ENCODE measurements at places on chromosomes 7 and 10. TPM values are rescaled to one million over a fixed set of nuclear protein-coding genes. Genes with fewer than 3 reads are reported as not detected.

The ASB10 gene
- total RNA-seq, result not detected

The HERC4 gene
- total RNA-seq, result 28.6 TPM

The C1GALT1 gene
- 77.0 TPM for total RNA-seq

The CH25H gene
- 0.12 TPM for total RNA-seq

The SPOCK2 gene
- total RNA-seq, result 0.29 TPM

The HTR7 gene
- total RNA-seq, result 23.6 TPM

The ACSM6 gene
- total RNA-seq, result not detected

The EBLN1 gene
- total RNA-seq, result not detected

The LLCFC1 gene
- not detected for total RNA-seq

The RAPGEF5 gene
- total RNA-seq, result 0.85 TPM

The LRRC61 gene
- not detected for total RNA-seq

The SPAG6 gene
- total RNA-seq, result 0.21 TPM

The CDC123 gene
- total RNA-seq, result 125 TPM

The NAT16 gene
- not detected for total RNA-seq

The SFXN4 gene
- total RNA-seq, result 83.4 TPM

The KCNH2 gene
- total RNA-seq, result 0.58 TPM

The ERVW-1 gene
- not detected for total RNA-seq

The GALNT17 gene
- 0.76 TPM for total RNA-seq

The GIMAP2 gene
- total RNA-seq, result 19.7 TPM

The IDI2 gene
- not detected for total RNA-seq

The SORBS1 gene
- 1.4 TPM for total RNA-seq

The ASZ1 gene
- total RNA-seq, result 0.14 TPM

The SEMA3E gene
- 9.4 TPM for total RNA-seq

The SEPHS1 gene
- 50.1 TPM for total RNA-seq

The ZCCHC24 gene
- total RNA-seq, result 8.7 TPM

The MPP7 gene
- total RNA-seq, result 2.2 TPM

The NUTM2E gene
- not detected for total RNA-seq

The FRAT1 gene
- total RNA-seq, result 1.6 TPM

The FZD8 gene
- 1.6 TPM for total RNA-seq

The RET gene
- 0.04 TPM for total RNA-seq

The TMEM270 gene
- total RNA-seq, result not detected

The RNF32 gene
- total RNA-seq, result 3.8 TPM

The DNAJC12 gene
- total RNA-seq, result 18.2 TPM

The TM9SF3 gene
- total RNA-seq, result 72.4 TPM

The LBX1 gene
- total RNA-seq, result not detected

The ASL gene
- 48.8 TPM for total RNA-seq

The STEAP1B gene
- total RNA-seq, result 1.1 TPM

The ABCC2 gene
- total RNA-seq, result 2.1 TPM

The NME8 gene
- total RNA-seq, result not detected

The OPN1SW gene
- not detected for total RNA-seq

The FAM180A gene
- not detected for total RNA-seq

The LEP gene
- total RNA-seq, result not detected

The HYCC1 gene
- 38.1 TPM for total RNA-seq

The ADCK2 gene
- total RNA-seq, result 14.2 TPM

The VGF gene
- 7.1 TPM for total RNA-seq

The NKX6-2 gene
- total RNA-seq, result not detected

The GIMAP8 gene
- not detected for total RNA-seq

The H2BK1 gene
- total RNA-seq, result 0.64 TPM

The UNC5B gene
- 7.1 TPM for total RNA-seq

The PTF1A gene
- total RNA-seq, result not detected

The THAP5 gene
- 27.1 TPM for total RNA-seq

The UBN2 gene
- 2.3 TPM for total RNA-seq

The ZNF853 gene
- 3.7 TPM for total RNA-seq

The KIN gene
- total RNA-seq, result 6.1 TPM

The ACHE gene
- 0.15 TPM for total RNA-seq

The CALML3 gene
- total RNA-seq, result not detected

The SYT15 gene
- total RNA-seq, result 0.17 TPM

The SFTPA2 gene
- total RNA-seq, result not detected
